Stimulated activated naive CD8-positive, alpha-beta T cell treated with anti-CD3 and anti-CD28 coated beads, Interleukin-15, Interleukin-2, amounts not matched to agents 100 U/mL and 50 U/mL, for 24 hours (primary cell): ENCODE measurements at places on chromosomes 6 and 20.

DNA sequence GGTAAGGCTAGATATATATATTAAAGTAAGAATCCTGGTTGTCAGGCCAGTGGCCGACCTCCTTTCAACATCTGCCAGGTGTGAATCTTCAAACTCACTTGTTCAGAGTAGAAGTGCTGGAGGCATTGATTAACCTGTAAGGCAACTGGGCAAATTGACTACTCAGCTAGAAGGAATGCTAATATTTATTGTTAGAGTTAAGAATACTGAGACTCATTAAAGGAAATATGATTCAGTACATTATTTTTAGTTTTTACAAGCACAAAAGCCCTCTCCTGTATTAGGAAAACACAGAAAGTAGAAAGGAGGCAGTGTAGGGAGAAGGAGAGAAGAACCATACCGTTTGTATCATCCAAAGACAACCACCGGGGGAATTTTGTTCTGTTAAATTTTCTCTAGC lies 53.5 kb downstream of the RIPOR2 start:
- DNase-seq, result no peak

GRCh38 chr20:31719644-31720485 lies 2.8 kb downstream of the BCL2L1 start:
- DNase-seq, result no peak

DNA sequence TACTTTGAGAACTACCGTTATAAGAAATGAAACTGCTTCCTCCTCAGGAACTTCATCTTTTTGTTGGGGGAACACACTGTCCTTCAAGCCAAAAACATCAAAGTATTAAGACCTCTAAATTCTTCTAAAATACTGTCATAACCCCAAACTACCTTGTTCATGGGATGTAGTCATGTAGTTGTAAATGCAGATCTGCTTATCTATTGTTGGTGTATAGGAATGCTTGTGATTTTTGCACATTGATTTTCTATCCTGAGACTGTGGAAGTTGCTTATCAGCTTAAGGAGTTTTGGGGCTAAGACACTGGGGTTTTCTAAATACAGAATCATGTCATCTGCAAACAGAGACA lies 282.9 kb upstream of the RUNX2 start:
- DNase-seq, result no peak

GRCh38 chr6:139625081-139625939 lies 250.9 kb upstream of the CITED2 start:
- no peak for DNase-seq

GRCh38 chr6:71531841-71532240 lies 243.2 kb downstream of the OGFRL1 start:
- DNase-seq, result no peak

GRCh38 chr6:167099707-167100106 lies 23.2 kb upstream of the CCR6 start:
- DNase-seq, result no peak

DNA sequence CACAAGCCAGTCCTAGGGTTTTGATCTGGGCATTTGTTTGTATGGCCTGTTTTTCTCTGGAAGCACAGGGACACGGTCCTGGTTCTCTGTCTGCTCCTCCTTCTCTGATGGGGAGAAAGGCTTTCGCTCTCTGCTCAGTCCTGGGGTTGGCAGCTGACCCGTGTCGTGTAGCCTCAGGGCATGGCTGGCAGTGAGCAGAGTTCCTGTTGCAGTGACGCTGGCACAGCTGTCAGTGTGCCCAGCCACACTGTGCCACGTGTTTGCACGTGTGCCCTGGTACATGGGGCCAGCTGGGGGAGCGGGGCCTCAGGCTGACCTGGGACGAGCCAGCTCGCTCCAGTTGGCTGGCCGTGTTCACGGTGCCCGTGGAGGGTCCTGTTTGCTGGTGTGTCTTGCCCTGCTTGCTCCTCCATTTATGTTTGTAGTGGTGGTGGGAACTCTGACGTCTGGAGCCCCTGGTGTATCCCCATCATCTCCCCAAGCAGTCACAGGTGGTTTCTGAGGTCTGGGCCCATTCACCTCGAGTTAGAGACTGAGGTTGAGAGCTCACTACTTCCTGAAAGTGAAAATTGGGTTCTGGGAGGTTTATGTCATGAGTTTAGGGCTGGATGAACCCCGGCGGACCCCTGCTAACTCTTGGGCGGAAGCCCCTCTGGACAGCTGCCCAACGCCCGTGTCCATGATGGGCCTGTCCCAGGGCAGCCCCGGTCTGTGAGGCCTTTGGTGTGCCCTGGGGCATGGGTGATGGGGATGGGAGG lies 10.2 kb upstream of the DNAJC5 start:
- no peak for DNase-seq

DNA sequence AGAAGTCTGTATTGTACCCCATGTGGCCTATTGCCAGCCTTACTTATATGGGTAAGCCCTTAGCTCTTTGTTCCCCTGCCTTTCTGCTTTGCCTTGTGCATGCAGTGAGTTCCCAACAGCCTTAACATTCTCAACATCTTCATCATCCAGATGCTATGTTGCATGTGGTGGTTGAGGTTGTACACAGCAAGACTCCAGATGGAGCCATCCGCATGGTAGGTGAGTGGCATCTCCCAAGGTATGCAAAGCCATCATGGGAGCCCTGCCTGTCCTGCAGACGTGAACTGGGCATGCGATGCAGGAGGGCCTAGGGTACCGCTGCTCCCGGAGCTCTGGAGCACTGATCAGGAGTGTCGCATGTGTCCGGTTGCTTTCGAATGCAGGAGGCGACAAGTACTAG lies 16.1 kb downstream of the CEP43 start:
- no peak for DNase-seq
